ENCODE measurements at places on chromosomes 2 and 18.

DNA sequence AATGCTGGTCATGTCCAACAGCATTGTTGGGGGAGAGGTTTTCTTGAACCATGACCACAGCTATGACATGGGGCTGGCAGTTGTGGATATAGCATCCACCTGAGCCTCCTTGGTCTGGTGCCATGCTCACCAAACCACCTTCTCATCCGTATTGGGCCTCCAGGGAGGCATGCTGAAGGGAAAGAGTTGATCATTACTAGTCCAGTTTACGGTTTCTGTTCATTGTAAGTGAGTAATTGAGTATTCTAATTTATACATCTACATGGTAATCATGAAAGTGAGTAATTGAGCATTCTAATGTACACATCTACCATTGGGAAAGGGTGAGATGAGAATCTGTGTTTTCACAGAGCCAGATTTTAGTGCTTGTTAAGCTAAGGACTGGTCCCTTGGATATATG, 6.8 kb downstream of the TMEM87B start:
- DNase-seq: no peak

- no peak for DNase-seq
Measured at GRCh38 chr2:66240286-66240685, 194.6 kb upstream of the MEIS1 start.

DNA sequence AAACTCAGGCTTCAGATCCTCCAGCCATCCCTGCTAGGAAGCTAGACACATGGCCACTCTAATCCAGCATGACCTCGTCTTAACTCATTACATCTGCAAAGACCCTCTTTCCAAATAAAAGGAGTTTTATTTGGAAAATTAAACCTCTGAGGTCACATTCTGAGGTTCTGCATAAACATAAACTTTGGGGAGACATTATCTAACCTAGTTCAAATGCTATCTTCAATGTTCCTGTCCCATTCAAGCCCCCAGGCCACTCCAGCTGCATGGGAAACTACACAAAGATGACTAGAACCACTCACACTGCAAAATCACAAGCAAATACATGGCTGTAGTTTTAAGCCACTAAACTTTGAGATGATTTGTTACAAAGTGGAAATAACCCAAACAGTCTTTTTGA, 99.0 kb upstream of the RNF152 start:
- DNase-seq: no peak

DNA sequence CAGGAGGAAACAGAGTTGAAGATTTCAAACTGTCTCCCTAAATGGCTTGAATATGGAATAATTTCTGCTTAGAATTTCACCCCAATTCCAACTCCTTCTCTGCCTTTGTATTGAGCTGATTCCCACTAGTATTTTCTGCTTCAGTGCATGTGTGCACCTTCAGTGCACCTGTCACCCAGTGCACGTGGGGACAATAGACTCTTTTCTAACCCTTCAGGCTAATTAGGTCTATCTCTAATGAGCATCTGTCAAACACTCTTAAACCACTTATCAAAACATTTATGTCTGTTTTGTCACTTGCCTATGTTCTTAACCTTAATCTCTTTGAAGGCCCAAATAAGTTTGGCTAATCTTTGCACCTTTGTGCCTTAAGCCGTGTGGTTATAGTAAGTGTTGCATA, 232.0 kb upstream of the NETO1 start:
- no peak for DNase-seq

DNA sequence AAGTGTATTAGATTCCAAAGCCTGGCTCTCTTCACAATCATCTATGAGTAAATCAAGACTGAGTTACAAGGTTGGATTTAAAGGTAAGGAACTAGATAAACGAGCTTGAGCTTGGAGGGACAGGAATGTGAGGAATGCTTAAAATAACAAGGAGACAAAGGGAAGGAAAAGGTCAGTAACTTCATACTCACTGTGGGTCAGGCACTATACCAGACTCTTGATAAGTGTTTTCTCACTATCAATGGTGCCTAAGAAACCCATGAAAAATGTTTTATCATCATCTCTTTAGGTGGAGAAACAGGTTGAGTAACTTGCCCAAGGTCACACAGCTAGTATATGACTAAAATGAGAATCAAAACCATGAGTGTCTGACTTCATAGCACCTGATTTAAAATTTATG, 212.1 kb downstream of the CDH2 start:
- no peak for DNase-seq

- DNase-seq: no peak
Measured at GRCh38 chr2:31925517-31925916, 85.3 kb downstream of the MEMO1 start.

DNA sequence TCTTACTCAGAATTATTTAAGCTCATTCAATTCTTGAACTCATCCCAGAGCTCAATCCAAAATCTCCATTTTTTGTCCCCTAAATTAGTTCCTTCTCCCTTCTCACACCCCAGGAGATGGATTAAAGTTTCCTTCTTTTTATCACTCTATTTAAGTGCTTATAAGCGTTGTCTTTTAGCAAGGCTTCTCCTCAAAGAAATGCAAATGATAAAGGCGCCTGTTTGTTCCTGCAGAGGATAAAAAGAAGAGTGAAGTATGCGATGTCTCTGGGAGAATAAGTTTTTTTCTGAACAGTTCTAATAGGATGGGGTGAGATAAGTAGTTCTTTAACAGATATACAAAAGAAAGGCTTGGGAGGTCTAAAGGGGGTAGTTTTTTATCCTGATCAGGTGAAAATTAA, 303.3 kb downstream of the CNTNAP5 start:
- DNase-seq: no peak

Measured in activated naive CD4-positive, alpha-beta T cell treated with anti-CD3 and anti-CD28 coated beads, Interleukin-2, amount 10 ng/mL, durations not matched to agents 7 days and 5 days (primary cell).